ENCODE measurements at places on chromosomes 2 and 18.
A peak's percentile ranks its signal among the peaks of the same experiment; 100 is the strongest.

GRCh38 chr2:234678711-234679110 lies 181.8 kb upstream of the ARL4C start:
- peaks cover 30% of the 10 kb centered on the region for H3K36me3 ChIP-seq
- peaks cover 12% of the 10 kb centered on the region for H3K4me1 ChIP-seq

DNA sequence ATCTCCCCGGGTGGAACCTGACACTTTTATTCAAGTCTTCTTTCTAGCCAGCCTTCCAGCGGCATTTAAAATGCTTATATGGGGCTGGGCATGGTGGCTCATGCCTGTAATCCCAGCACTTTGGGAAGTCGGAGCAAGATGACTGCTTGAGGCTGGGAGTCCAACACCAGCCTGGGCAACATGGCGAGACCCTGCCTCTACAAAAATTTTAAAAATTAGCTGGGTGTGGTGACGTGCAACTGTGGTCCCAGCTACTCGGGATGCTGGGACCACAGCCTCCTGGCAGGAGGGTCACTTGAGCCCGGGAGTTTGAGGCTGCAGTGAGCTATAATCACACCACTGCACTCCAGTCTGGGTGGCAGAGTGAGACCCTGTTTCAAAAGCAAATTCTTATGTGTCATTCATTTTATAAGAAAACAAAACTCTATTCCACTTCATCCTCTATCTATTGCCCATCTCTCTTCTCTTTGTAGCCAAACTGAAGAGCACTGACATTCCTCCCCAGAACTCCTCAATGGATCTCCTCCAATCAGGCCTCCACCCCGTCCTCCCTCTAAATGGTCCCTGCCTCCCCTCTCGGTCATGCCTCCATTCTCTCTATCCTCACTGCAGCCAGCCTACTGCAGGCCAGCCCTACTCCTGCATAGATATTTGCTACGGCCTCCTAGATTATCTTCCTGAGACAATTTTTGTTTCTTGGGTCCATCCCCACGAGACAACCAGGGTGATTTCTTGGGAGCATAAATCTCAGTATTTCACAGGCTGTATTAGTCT lies 18.0 kb upstream of the RHOB start:
- no peaks in the 10 kb centered on the region for H3K4me1 ChIP-seq
- no peak overlapping the region for H3K4me3 ChIP-seq
- H3K27ac ChIP-seq: no peak overlapping the region

- no peak overlapping the region for H3K4me3 ChIP-seq
- no peak overlapping the region for H3K27ac ChIP-seq
- DNase-seq: peak; percentile 21
These were observed 198.9 kb upstream of the RAB6C start for GRCh38 chr2:129780316-129781270.

GRCh38 chr18:10128921-10129501 lies 215.2 kb downstream of the VAPA start:
- no peaks in the 10 kb centered on the region for H3K27me3 ChIP-seq
- 0 out of 2 replicates have a peak, but pooled peaks cover 5% of the 10 kb centered on the region for H3K4me1 ChIP-seq
- no peak overlapping the region for H3K4me3 ChIP-seq
- H3K36me3 ChIP-seq: no peaks in the 10 kb centered on the region
- no peak for DNase-seq

DNA sequence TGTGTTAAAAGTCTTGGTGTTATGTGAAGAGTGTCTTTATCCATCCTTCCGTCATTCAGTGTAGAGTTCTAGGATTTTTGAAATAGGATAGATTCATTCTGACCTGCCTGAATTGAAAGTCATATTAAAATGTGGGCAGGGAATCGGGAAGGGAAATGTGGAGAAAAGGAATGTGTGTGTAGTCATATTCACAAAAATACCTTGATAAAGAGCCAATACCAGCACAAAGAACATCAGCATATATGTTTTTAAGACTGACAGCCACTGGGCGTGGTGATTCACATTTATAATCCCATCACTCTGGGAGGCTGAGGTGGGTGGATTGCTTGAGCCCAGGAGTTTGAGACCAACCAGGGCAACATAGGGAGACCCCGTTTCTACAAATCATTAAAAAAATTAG lies 188.1 kb downstream of the CAMKMT start:
- peaks cover 2% of the 10 kb centered on the region for H3K36me3 ChIP-seq
- no peak overlapping the region for H3K27ac ChIP-seq
- H3K4me1 ChIP-seq: peaks cover 15% of the 10 kb centered on the region
- no peaks in the 10 kb centered on the region for H3K27me3 ChIP-seq

- no peak for DNase-seq
- no peaks in the 10 kb centered on the region for H3K27me3 ChIP-seq
- H3K4me1 ChIP-seq: no peaks in the 10 kb centered on the region
- H3K36me3 ChIP-seq: no peaks in the 10 kb centered on the region
- no peak overlapping the region for H3K27ac ChIP-seq
These were observed 119.1 kb upstream of the TRIB2 start for GRCh38 chr2:12597610-12598009.

- no peak overlapping the region for H3K4me3 ChIP-seq
- H3K27me3 ChIP-seq: no peaks in the 10 kb centered on the region
These were observed 67.9 kb downstream of the LRRFIP1 start for GRCh38 chr2:237695201-237695780.

- H3K27me3 ChIP-seq: no peaks in the 10 kb centered on the region
- no peak for DNase-seq
- H3K36me3 ChIP-seq: no peaks in the 10 kb centered on the region
- no peak overlapping the region for H3K27ac ChIP-seq
These were observed 167.1 kb upstream of the TRIB2 start for GRCh38 chr2:12549641-12550040.

GRCh38 chr2:57497489-57498096 lies 549.0 kb upstream of the VRK2 start:
- no peaks in the 10 kb centered on the region for H3K27me3 ChIP-seq
- no peak overlapping the region for H3K27ac ChIP-seq
- H3K36me3 ChIP-seq: no peaks in the 10 kb centered on the region
- no peaks in the 10 kb centered on the region for H3K4me1 ChIP-seq
- DNase-seq: peak; percentile 38
- no peak overlapping the region for H3K4me3 ChIP-seq

DNA sequence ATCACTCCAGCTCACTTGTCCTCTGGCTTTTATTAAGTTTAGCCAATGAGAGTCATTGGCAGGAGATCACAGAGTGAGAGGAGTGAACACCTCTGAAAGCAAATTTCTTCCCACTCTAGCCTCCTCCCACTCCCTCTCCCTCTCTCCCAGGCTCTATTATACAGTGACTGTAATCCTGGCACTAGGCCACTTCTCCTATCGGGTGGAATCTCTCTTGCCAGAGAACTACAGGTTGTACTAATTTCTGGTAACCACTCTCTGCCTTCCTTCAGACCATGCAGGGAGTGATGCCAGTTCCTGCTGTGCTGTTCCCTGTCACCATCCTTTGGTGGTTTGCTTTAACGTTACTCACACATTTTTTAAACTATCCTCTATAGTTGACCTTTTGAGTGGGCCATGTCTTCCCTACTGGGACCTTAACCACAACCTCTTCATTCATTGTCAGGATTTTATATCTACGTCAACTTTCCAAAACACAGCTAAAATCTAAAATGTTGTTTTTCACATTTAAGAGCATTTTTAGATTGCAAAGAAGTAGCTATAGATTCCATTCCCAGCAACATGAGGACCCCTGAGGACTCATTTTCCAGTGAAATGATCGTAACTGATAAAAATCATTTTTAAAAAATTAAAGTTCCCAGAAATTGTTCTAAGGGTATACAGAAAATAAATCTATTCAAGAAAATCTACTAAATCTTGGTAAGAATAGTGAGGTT lies 217.1 kb downstream of the MREG start:
- H3K27me3 ChIP-seq: no peaks in the 10 kb centered on the region
- no peak overlapping the region for H3K4me3 ChIP-seq
- no peak overlapping the region for H3K27ac ChIP-seq
- no peaks in the 10 kb centered on the region for H3K4me1 ChIP-seq
- no peaks in the 10 kb centered on the region for H3K36me3 ChIP-seq

DNA sequence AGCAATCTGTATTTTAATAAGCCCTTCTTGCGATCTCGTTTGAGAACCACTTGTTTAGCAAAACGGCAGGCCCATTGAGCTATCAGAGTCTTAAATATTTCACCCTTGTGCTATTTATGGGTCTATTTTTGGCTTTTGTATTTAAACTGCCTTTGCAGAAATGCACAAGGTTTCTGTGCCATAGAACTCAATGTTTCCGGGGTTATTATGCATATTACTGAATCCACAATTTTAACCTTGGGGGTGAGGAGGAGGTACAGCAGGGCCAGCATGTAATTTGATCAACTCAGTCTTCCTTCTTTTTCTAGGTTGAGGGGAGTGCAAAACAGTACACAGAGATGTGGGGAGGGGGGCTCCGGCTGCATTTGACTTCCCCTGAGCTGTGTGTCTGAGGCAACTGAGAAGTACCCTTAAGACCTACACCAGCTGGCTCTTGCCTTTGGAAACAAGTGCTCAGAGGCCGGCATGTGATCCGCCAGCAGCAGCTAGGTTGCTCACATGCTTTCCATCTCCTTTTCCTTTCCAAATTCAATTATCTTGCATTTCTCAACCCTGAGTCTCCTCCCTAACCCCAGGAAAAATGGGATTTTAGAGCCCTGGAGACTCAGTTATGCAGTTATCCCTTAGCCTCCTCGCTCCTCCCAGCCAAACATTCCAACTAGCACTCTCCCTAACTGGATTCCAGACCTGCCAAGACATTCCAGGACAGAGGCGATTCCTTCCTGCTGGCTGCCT lies 103.0 kb downstream of the HNRNPLL start:
- H3K4me1 ChIP-seq: no peaks in the 10 kb centered on the region
- H3K4me3 ChIP-seq: no peak overlapping the region
- peak; percentile 71 for DNase-seq

DNA sequence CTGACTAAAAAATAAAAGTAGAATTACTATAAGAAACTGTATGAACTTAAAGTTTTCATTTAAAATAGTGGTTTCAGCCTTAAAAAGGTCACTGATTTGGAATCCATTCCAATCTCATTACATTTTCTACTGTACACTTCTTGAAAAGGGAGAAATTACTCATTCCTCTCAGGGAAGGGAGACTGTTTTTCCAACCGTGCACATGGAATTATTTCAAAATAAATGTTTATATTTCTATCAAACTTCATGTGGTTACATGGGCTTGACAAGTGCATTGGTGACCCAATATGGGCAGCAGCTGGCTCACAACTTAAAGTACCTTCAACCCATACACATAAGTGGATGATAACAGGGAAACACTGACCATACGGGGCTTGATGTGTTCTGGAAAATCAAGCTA lies 324.5 kb upstream of the THUMPD2 start:
- H3K36me3 ChIP-seq: no peaks in the 10 kb centered on the region
- H3K27me3 ChIP-seq: no peaks in the 10 kb centered on the region
- no peak overlapping the region for H3K4me3 ChIP-seq
- peaks cover 2% of the 10 kb centered on the region for H3K4me1 ChIP-seq
- no peak overlapping the region for H3K27ac ChIP-seq

DNA sequence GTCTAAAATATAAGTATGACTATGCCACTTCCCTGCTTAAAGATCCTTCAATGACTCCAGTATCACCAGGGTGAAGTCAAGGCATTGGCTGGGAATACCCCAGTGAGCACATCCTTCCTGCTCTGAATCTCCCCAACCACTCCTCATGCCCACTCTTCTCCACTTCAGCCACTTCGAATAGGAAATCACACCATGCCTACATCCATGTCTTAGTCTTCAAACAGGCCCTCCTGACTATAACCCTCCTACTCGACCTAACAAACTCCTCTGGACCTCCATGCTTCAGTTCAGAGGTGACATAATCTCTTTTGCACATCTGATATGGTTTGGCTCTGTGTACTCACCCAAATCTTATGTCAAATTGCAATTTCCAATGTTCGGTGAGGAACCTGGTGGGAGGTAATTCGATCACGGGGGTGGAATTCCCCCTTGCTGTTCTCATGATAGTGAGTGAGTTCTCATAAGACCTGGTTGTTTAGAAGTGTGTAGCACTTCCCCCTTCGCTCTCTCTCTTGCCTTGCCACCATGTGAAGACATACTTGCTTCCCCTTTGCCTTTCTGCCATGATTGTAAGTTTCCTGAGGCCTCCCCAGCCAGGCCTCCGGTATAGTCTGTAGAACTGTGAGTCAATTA lies 87.8 kb upstream of the TFCP2L1 start:
- no peak overlapping the region for H3K27ac ChIP-seq
- H3K36me3 ChIP-seq: peaks cover 41% of the 10 kb centered on the region
- no peak for DNase-seq
- no peak overlapping the region for H3K4me3 ChIP-seq
- no peaks in the 10 kb centered on the region for H3K27me3 ChIP-seq

DNA sequence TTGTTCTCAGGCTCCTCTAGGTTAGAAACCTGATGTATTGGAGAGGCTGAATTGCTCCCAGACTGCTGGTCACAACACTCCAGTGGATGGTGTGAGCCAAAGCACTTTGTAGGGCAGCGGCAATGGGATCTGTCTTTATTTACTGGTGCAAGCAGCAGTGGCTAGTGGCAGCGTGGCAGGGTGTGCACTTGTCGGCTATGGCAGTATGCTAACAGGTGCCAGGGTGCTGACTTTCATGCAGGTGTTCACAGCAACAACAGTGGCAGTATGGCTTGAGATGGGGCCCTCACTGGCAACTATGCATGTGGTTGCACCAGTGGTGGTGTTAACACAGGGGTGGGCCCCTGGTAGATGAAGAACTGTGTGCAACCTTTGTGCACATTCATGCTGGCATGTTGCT lies 347.8 kb downstream of the DSC3 start:
- H3K36me3 ChIP-seq: no peaks in the 10 kb centered on the region
- no peaks in the 10 kb centered on the region for H3K27me3 ChIP-seq
- no peak for DNase-seq
- H3K27ac ChIP-seq: no peak overlapping the region
- no peaks in the 10 kb centered on the region for H3K4me1 ChIP-seq

DNA sequence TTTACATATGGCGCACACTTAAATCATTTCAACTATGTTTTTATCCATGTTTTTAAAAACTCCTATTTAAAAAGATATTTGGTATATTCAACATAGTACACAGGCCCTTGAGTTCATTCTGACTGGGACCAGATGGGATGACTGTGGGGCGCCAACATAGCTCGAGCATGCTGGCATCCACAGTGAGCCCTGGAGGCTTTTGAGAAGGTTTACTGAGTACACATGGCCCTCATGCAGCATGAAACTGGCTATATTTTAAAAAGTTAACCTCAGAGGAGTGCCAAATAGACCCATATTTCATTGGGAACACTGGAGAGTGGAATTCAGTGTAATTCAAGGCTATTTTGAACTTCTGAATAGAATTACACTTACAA lies 83.6 kb downstream of the CCDC85A start:
- no peak for DNase-seq
- no peak overlapping the region for H3K27ac ChIP-seq
- H3K36me3 ChIP-seq: no peaks in the 10 kb centered on the region

GRCh38 chr18:37173384-37173783 lies 344.5 kb downstream of the KIAA1328 start:
- no peaks in the 10 kb centered on the region for H3K27me3 ChIP-seq
- H3K4me1 ChIP-seq: peaks cover 6% of the 10 kb centered on the region

- no peaks in the 10 kb centered on the region for H3K27me3 ChIP-seq
- H3K4me1 ChIP-seq: no peaks in the 10 kb centered on the region
- H3K4me3 ChIP-seq: no peak overlapping the region
- H3K36me3 ChIP-seq: no peaks in the 10 kb centered on the region
- DNase-seq: no peak
- no peak overlapping the region for H3K27ac ChIP-seq
These were observed 768.8 kb downstream of the RNF144A start for GRCh38 chr2:7686016-7686385.

DNA sequence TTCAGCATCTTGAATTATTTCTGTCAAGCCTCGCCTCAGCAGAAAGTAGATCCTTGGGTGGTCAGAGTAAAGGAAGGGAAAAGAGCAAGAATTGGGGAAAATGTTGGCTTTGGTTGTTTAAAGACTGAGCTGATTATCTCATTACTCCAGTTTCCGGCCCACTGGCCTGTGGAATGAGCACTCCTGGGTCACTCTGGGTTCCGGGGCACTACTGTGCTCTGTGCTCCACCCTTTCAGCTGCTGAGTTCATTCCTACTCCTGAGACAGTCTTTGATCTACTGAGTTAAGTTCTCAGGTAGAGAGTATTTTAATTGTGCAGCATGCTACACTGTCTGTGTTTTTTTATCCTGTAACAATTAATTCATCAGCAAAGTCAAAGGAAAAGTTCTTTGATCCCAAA lies 427.7 kb downstream of the CDH2 start:
- no peaks in the 10 kb centered on the region for H3K4me1 ChIP-seq
- peaks cover 8% of the 10 kb centered on the region for H3K36me3 ChIP-seq
- no peaks in the 10 kb centered on the region for H3K27me3 ChIP-seq

Measured in H9 (cell line).